ENCODE measurements at places on chromosomes 6 and 20. TPM values are rescaled to one million over a fixed set of nuclear protein-coding genes. Genes with fewer than 3 reads are reported as not detected.

MSH5 gene
- 36.4 TPM for total RNA-seq

LY6G6F gene
- not detected for total RNA-seq

CDSN gene
- not detected for total RNA-seq

PAX1 gene
- total RNA-seq: not detected

Data from CD8-positive, alpha-beta memory T cell (primary cell).